Metanephros (tissue), 2 donors: ENCODE measurements at places on chromosomes 4 and X. TPM values are rescaled to one million over a fixed set of nuclear protein-coding genes. Genes with fewer than 3 reads are reported as not detected.

Gene XAGE1A
- not detected for total RNA-seq

Gene PTTG2
- 0.82 TPM for total RNA-seq

Gene CXorf51B
- total RNA-seq: not detected

Gene LINC00632
- 33.0 TPM for total RNA-seq
